ENCODE measurements at places on chromosomes 4 and X.

DNA sequence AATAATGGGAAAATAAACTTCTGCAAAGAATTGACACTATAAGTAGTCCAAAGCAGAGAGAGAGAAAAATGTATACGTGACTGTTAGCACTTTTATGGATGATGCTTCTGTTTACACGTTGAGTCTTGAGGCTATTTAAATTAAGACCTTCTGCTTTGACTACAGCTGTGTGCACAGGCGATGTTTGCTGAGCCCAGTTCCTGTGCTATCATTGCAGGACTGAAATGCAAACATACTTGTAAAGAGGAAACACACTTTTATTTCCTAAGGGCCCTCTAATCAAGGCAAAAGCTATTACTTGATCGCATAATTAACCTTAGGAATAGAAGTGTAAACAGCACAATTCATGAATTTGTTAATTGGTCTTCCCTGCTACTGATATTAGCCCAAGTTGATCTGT lies 226.9 kb downstream of the FBXW7 start:
- no peak for DNase-seq

GRCh38 chrX:54177306-54177705 lies 5.7 kb downstream of the FAM120C start:
- DNase-seq: no peak

- DNase-seq: no peak
These were observed 345.4 kb upstream of the GATB start for GRCh38 chr4:152106113-152106763.

- DNase-seq: no peak
These were observed 1.6 kb downstream of the SCARB2 start for GRCh38 chr4:76211769-76212708.

DNA sequence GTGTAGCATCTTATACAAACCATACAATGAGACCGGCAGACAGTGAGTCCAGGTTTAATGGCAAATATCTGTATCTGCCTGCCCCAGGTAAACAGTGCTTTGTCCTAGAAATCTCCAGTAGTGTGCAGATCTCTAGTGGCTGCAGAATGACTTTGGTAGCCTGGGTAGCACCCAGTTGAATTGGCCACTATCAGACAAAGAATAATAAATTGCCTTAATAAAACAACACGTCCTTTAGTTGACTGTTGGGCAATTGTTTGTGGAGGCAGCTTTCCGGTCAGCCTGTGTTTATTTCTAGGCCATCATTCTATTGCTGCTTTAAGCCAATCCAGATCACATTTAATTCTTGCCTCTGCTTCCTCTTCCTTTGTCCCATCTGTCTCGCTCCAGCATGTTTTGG lies 52.5 kb downstream of the SNX25 start:
- DNase-seq: no peak

DNA sequence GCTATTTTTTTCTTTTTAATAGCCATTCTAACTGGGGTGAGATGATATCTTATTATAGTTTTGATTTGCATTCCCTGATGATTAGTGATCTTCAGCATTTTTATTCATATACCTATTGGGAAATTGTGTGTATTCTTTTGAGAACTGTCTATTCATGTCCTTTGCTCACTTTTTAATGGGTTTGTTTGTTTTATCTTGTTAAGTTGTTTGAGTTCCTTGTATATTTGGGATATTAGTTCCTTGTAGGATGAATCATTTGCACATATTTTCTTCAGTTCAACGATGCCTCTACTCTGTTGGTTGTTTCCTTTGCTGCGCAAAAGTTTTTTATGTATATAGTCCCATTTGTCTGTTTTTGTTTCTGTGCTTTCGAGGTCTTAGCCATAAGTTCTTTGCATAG lies 43.1 kb upstream of the DRP2 start:
- DNase-seq: no peak

DNA sequence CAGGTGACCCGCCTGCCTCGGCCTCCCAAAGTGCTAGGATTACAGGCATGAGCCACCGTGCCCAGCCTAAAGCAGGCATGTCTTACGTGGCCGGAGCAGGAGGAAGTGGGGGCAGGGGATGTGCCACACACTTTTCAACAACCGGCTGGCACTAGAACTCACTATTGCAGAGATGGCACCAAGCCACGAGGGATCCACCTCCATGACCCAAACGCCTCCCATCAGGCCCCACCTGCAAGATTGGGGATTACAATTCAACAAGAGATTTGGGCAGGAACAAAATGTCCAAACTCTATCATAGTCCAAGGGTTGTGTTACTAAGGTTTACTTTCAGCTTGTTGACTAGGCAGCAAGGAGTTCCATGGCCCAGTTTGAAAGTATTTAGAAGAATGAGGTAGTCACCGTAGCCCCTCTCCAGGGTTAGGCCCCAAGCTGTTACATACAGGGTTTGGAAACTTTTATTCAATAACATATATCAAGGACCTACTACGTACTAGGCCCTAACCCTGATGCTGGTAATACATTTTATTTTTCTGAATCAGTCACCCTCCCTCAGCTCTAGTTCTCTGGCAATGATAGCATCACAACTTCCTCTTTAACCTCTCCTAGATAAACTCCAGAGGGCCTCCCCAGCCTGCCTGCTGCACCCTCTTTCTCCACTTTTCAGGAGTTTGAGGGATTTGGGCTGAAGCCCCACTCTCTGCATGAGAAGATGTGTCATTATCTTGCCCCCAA lies 18.0 kb upstream of the TBC1D14 start:
- DNase-seq: no peak

DNA sequence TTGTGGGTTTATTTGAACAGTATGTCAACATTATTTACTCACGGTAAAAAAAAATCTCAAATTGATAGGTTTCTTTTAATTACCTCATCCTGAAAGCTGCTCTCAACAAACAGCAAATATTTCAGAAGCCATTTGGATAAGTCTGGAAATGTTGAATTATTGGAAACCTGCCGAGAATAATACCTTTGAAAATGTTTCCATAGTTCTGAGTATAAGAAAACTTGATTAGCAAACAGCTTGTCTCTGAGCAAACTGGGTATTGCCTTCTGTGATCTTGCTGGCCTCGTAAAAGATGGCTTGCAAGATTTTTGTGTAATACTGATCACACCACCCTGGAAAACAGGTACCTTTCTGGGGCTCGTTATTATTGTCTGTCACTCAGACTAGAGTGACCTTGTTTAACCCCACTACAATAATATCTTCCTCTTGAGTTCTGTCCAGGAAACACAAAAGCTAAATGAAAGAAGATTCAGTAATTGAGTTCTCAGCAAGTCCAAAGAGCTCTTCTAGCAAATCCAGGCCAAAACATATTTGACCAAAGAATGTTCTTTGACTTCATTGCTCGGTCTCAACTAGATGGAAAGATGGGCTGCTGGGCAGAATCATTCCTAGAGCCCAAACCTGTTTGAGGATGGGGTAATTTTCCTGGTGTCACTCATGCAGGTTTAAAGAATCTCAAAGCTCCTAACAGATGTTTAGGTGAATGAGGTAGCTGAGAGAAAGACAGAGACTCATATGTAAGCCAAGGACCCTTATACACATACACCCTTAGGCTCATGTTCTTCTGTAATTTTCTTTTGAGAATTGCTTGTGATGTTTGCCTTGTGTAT lies 255.6 kb upstream of the JADE1 start:
- DNase-seq: no peak

GRCh38 chr4:125461676-125462363 lies 147.1 kb downstream of the FAT4 start:
- DNase-seq: no peak

- no peak for DNase-seq
These were observed 42.0 kb downstream of the USP26 start for GRCh38 chrX:133054761-133055405.

DNA sequence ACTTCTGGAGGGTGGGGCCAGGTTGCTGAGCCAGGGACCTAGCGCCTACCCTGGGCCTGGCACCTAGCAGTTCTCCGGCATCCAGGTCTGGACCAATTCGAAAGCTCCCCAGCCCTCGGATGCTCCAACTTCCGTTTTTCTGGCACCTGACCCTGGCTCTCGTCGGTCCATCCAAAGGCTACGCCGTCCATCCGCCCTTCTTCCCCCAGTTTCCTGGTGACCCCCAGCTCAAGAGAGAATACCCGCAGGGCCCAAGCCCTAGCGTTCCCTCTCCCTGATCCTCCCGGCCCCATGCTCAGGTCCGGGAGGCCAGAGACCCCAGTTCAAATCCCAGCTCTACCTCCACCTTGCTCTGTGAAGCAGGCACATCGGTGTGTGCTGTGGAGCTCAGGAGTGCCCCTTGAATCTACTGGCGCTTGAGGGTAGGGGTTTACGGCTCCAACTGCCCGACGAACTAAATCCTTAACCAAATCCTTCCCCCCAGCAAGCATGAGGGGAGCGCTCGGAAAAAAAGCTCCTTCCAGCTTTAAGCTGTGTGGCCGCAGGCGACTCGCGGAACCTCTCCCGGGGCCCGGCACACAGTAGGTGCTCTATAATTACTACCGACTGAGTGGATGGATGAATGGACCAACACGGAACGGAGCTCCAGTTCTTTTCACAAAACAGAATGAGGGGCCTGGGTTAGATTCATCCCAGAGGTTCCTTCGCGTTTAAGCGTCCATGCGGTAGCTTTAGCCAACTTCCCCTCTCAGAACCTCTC lies 1.1 kb downstream of the CRMP1 start:
- no peak for DNase-seq

GRCh38 chr4:122456231-122457116 lies at the start of gene IL2:
IL2 (minus strand) TSS chr4:122456725; CDS start chr4:122456440, 285 bp downstream.
- no peak for DNase-seq

DNA sequence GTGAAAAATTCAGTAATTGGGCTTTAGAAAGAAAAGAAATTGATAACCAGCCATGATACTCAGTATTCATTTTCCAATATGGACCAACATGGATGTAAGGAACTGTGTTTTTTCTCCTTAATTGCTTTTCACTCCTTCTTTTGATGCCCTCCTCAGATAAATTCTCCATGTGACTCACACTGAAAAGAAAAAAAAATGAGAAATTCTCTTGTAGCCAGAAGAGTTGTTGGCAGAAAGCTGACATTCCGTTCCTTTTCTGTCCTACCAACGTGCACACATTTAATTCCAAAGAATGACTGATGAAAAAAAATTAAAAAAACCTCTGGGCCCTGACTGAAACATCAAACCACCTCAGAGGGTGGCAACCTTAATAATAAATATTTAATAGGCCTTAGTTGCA lies 153.1 kb downstream of the AMELX start:
- no peak for DNase-seq

- DNase-seq: no peak
These were observed 51.9 kb upstream of the SLC6A14 start for GRCh38 chrX:116384406-116384954.

DNA sequence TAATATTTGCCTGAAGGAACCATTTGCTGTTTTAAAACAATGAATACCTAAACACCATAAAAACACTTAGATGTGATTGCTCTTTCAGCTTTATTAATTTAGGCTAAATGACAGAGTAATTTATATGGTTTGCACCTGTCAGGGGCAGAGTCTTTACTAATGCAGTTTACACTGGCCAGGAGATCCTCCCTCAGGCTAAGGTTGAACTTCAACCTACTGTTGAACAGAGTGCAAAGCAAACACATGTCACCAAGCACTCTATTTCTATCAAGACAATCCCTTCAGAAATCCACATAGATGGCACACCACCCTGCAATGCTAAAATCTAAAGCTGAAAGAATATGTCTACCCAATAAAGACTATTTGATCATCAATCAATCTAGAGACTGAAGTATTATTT lies 147.3 kb downstream of the KLHL13 start:
- DNase-seq: no peak

- DNase-seq: no peak
These were observed 2.1 kb downstream of the DCLK2 start for GRCh38 chr4:150080337-150080736.

DNA sequence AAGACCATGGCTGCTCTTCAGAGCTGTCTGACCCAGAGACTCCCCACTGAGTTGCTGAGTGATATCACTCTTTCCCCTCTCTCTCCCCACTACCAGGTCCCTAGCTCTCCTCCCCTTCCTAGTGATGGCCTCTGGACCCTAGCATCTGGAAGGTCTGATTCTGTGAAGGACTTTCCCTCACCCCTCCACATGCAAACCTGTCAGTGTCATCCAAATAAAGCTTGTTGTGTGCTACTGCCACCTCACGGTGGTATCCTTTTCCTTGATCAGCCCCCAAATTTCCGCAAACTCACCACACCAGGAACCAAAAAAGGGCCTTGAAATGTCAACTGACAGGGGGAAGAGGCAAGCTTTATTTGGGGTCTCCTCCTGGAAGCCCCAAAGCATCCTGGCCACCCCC lies 500.2 kb downstream of the IDS start:
- DNase-seq: no peak
